ENCODE measurements at places on chromosomes 6 and 20. TPM values are rescaled to one million over a fixed set of nuclear protein-coding genes. Genes with fewer than 3 reads are reported as not detected.
A peak's percentile ranks its signal among the peaks of the same experiment; 100 is the strongest.

The SLC18B1 gene
- 4.5 TPM for total RNA-seq

The RIPOR2 gene
- 3.0 TPM for total RNA-seq

DNA sequence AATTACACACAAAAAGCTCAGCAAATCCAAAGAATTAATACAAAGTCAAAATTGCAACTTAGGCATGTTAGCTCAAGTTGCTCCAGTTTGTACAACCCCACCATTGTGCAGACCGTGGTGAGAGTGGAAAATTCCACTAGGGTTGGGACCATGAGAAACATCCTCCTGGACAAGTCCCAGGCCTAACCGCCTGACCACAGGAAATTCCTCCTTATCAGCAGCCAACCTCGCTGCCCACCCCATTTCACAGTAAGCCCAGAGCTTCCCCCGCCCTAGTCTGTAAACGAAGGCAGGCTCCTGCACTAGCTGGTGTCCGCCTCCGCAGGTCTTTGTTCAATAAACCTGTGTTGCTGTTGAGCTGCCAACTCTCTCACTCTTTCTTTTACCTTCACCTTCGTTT, 1023.3 kb downstream of the EYS start:
- DNase-seq = no peak

The LBP gene
- 459 TPM for total RNA-seq

The BAG2 gene
- total RNA-seq = 2.5 TPM

GRCh38 chr20:48333707-48334106, 494.1 kb downstream of the PREX1 start:
- no peak for DNase-seq

- DNase-seq = no peak
Observed at GRCh38 chr6:19632230-19632629, 204.9 kb upstream of the ID4 start.

The HLA-DQA1 gene
- 1.2 TPM for total RNA-seq

GRCh38 chr20:53274807-53275206, 302.6 kb downstream of the TSHZ2 start:
- no peak for DNase-seq

The ME1 gene
- total RNA-seq = 13.7 TPM

The SLC13A3 gene
- total RNA-seq = 7.1 TPM

The DNPH1 gene
- total RNA-seq = 80.4 TPM

The IER3 gene
- 5.8 TPM for total RNA-seq

The HLA-DRA gene
- 24.4 TPM for total RNA-seq

DNA sequence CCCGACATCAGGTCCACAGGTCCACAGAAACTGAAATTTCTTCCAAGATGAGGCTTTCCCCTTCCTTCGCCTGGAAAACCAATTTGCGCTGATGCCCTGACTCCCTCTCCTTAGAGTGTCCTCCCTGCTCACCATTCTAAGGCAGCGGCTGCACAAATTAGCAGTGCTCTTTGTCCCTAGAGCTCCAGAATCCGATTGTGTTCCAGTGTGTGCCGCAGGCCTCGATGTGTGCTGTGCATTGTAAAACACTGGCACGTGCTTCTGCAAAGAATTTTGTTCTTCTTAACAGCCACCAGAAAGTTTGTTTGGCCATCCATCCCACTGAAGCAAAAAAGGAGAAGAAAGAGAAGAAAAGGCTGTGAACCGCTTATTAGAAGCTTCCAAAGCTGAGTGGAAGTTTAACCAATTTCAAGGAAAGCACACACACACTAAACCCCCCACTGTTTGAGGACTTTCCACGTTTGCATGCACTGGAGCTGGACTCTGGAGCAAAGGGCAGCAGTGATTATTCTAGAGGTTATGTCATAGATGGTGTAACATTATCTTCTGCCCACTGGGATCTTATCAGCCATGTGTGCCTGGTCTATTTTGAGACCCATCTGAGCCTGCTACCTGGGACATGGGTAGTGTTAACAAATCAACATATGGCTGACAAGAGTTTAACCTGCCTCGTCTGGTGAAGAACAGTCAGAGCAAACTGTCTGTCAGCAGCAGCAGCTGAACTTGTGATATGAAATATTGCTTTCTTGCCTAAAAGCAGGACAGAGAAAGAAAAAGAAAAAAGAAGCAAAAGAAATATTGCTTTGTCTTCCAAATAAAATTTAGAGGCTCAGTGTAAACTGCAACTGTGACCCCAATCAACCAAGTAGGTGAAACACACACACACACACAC, 64.9 kb upstream of the RREB1 start:
- DNase-seq = peak; percentile 86

DNA sequence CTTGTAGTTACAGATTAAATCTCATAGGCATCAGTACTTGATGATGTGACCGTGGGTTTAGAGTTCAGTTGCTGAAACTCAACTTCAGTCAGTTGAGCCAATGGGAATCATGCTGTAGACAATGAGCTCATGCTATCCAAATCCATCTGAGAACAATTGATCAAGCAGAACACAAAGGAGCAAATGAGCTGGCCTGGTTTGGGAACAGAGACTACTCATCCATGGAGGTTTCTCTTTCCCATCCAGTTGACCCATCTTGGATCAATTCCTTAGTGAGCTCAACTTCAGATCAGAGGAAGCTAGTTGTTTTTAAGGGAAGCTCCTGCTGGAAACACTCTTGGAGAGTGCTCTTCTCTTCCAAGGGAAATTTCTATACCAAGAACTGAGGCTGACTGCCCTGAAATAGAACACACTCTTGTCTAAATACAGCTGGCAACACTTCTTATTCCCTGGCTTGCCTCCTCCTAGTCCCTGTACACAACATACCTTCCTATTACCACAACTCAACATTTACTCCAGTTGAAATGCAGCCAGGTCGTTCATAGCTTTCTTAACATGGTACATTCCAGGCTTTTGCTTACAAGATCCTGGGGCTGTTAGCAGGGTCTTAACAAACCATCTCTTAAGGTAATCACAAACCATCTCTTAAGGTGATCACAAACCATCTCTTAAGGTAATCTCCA, 203.9 kb upstream of the PRDM1 start:
- no peak for DNase-seq

DNA sequence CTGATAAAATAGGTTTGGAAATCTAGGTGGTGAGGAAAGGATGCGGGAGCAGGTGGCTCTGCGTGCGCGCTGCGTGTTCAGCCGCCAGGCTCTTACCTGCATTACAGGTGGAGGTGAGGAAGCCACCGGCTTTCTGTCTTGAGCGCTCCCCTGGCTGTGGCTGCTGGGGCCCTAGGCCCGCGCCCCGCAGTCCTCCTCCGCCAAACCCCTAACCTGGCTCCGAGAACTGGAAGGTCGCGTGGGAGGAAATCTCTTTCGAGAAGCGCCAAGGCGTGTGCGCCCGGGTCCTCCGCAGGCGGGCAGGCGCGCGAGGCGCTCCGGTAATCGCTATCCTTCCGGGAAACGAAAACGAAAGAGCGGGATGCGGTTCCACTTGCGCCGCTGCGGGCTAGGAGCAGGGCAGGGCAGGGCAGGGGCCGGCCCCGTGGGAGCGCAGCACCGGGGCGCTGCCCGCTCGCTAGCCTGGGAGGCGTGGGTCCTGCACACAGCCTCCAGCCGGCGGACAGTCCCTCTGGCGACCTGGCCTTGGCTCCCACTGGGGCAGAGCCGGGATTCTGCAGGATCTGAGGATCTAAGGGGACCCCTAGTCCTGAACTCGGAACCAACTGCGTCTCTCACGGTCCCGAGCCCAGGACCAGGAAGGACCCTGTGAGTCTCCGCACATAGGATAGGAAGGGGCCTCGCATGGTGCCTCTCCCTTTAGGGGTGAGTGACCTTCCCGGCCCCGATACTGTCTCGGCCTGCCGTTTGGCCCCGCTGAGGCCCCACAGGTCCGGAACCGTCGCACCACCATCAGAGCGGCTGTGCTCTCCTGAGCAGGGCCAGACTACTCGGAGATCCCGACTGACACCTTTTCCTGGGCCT, at the start of gene ETV7:
TSS of gene ETV7 (minus strand) at position 230 of the 864 bp plus-strand sequence. CDS start at position 102, 128 bp downstream.
- no peak for DNase-seq

GRCh38 chr6:98648211-98648914, 186.0 kb upstream of the POU3F2 start:
- DNase-seq = no peak

GRCh38 chr6:122869437-122870024, 80.5 kb downstream of the SMPDL3A start:
- peak; percentile 57 for DNase-seq

GRCh38 chr20:46483879-46484278, 29.5 kb downstream of the ZNF334 start:
- no peak for DNase-seq

GRCh38 chr6:93416571-93417420, 2.6 kb downstream of the EPHA7 start:
- DNase-seq = no peak

GRCh38 chr20:45095805-45096238, 5.1 kb downstream of the KCNS1 start:
- DNase-seq = no peak

- no peak for DNase-seq
Observed at GRCh38 chr20:1493536-1493935, 2.3 kb upstream of the SIRPB2 start.

GRCh38 chr20:22684072-22684762, 99.8 kb upstream of the FOXA2 start:
- peak; percentile 66 for DNase-seq

The BHLHE23 gene
- not detected for total RNA-seq

DNA sequence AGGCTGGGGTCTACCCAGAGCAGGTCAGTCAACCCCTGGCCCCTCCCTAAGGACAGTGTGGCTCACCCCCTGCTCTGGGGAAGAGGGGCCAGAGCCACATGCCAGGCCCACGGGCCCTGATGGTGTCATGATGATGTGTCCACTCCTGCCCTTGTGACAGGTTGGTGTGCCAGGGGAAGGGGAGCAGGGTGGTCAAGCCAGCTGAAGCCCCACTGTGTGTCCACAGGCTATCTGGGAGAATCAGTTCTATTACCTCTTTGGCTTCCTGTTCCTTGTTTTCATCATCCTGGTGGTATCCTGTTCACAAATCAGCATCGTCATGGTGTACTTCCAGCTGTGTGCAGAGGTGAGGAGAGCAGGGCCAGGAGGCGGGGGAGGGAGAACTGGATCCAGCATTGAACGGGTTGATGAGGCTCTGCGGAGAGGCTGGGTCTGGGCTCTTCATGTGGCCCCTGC, 47.7 kb downstream of the PLAGL2 start:
- DNase-seq = no peak

DNA sequence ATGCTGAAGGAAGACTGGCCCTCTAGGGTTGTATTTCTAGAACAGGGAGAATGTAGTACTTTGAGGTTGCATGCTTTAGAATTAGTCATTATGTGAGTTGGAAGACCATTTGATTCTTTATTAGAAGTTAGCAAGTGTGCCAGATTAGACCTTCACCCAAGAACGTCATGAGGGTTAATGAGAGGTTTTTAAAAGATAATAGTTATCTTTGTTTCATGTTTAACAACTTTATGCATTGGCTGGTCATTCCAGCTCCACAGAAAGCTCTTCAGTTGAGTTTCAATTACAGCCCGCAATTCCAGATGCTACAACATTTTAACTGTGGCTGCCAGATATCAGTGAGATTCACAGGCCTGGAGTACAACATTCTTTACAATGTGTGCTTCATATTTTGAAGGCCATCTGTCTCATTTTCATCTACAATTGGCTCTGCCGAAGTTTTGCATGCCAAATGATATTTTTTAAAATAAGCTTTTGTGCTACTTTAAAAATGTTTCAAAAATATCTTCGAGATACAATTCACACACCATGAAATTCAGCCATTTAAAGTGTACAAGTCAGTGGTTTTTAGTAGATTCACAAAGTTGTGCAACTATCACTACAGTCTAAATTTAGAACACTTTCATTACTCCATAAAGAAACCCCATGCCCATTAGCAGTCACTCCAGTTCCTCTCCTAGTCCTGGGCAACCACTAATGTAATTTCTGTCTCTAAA, 61.1 kb upstream of the FBXO30 start:
- DNase-seq = no peak

GRCh38 chr6:21109391-21110178, 484.0 kb upstream of the SOX4 start:
- no peak for DNase-seq

Data from left lobe of liver (tissue), 2 donors.